Left lobe of liver (tissue), 2 donors: ENCODE measurements at places on chromosomes 13 and 19. TPM values are rescaled to one million over a fixed set of nuclear protein-coding genes. Genes with fewer than 3 reads are reported as not detected.

GRCh38 chr19:16198370-16198651 is 600 bp downstream of the AP1M1 start:
- peak; percentile 64 for DNase-seq

DNA sequence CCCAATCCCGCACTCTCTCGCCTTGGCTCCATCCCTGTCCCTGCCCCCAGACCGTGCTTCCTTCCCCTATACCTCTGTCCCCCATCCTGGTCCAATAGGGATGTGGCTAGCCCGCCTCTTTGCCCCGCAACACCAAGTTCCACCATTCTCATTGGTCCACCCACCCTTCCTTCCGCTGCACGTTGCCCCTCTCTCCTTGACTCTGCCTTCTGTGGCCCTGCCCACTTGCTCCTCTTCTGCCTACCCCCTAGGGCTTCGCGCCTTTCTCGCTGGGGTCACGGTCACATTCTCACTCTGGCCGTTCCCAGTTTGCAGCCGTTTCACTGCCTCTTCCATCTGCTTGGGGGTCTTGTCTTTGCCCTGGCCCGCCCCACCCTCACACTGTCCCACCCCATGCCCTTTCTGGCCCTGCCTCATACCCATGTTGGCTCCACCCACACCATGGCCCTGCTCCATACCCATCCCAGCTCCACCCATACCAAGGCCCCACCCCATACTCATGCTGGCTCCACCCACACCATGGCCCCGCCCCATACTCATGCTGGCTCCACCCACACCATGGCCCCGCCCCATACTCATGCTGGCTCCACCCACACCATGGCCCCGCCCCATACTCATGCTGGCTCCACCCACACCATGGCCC is 4.5 kb upstream of the ARHGAP45 start:
- DNase-seq: no peak

The TUBA3C gene
- total RNA-seq: not detected

The YJEFN3 gene
- 5.9 TPM for total RNA-seq

The STOML3 gene
- total RNA-seq: not detected
